Iris pigment epithelial cell (primary cell): ENCODE measurements at places on chromosomes 4 and X.
A peak's percentile ranks its signal among the peaks of the same experiment; 100 is the strongest.

- peak; percentile 50 for DNase-seq
Measured at GRCh38 chr4:32560306-32560705, 1840.1 kb downstream of the PCDH7 start.

- peak; percentile 23 for DNase-seq
Measured at GRCh38 chr4:35934320-35934981, 309.9 kb downstream of the ARAP2 start.

DNA sequence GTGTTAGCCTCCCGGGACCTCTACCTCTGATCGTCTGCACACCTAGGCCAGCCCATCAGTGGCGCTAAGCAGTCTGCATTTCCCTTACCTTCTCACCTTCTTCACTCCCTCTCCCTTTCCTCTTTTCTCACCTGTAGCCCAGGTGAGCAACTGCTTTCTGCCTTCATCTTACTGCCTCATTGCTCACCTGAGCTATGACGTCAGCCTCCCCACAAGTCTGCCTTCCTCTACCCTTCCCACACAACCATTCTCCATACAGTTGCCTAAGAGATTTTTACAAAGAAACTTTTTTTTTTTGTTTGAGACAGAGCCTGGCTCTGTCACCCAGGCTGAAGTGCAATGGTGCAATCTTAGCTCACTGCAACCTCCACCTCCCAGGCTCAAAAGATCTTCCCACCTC is 136.3 kb downstream of the BCOR start:
- DNase-seq: no peak

GRCh38 chrX:39953879-39954278 is 143.9 kb downstream of the BCOR start:
- peak; percentile 78 for DNase-seq

- peak; percentile 82 for DNase-seq
Measured at GRCh38 chrX:52420824-52421443, 52.1 kb downstream of the XAGE2 start.

DNA sequence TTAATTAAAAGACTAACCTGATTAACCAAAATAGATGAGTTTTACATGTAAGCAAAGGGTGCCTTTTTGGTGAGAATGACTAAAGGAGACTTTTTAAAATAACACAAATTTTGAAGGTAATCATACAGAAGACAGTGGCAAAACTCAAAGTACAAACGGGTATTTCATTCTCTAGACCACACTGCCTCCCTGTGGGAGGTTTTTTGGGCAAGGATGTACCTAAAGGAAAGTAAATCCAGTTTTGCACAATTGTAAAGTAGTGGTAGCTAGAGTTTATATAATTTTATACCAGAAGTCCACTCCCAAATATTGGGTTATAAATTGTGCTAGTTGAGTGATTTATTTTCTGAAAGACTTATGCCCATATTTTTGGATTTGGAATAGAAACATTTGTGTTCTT is 201.0 kb downstream of the PAPSS1 start:
- peak; percentile 56 for DNase-seq

- DNase-seq: no peak
Measured at GRCh38 chrX:40056420-40056819, 41.3 kb downstream of the BCOR start.

GRCh38 chr4:121706595-121707021 is 9.8 kb upstream of the ANXA5 start:
- DNase-seq: peak; percentile 88

- no peak for DNase-seq
Measured at GRCh38 chrX:68844581-68844980, 15.8 kb downstream of the EFNB1 start.
